HCEC 1CT (cell line): ENCODE measurements at places on chromosomes 7 and 10.
A peak's percentile ranks its signal among the peaks of the same experiment; 100 is the strongest.

DNA sequence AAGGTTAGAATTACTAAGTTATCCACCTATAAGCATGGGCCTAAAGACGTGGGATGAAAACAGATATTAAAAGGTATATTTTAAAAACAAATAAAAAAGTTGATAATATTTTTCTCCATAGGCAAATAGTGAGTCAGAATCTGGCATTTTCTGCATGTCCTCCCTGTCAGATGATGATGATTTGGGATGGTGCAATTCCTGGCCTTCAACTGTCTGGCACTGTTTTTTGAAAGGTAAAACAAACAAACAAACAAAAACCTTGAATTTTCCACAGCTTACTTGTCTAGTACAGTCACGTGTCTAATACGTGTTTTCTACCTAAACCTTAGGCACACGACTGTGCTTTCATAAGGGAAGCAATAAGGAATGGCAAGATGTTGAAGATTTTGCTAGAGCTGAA, 17.4 kb downstream of the HBP1 start:
- DNase-seq, result no peak

DNA sequence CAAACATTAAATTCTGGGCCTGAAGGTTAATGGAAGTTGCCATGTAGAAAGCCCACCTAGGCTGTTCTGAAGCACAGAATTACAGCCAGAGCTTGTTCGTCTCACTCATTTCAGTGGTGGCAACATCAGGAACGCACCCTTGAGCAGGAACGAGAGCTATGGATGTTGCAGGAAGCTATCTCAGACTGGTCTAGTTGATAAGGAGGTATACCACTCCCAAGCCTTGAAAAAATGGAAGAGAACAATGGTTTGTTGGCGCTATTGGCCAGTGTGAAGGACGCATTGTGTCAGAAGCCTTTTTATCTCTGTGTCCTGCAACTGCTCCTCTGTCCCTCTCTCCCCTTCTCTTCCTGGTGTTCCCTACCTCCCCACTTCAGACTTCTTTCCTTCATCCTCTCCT, 60.9 kb upstream of the RAPGEF5 start:
- DNase-seq, result no peak

GRCh38 chr7:3282457-3282856, 18.6 kb upstream of the SDK1 start:
- DNase-seq, result peak; percentile 62

DNA sequence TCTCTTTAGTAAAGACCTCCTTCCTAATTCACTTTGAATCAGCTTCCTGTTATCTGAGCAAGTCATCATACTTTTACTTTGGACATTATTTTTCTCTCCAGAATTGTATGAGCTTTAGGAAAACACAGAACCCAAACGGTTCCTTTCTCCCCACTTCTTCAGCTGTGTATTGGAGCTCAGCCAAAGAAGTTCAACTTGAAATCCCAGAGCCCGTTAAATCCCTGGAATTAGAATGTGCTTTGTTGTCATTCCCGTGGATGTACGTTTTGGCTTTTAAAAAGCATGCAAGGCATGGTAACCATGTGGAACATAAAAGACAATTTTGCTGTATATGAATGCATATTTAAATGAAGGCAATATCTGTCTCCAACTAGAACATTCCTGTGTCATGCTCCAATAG, 46.6 kb downstream of the AGMO start:
- DNase-seq, result peak; percentile 29

- no peak for DNase-seq
Measured at GRCh38 chr10:127197154-127197432, 702 bp upstream of the INSYN2A start.

- DNase-seq, result no peak
Measured at GRCh38 chr7:19700936-19701335, 7.9 kb downstream of the POLR1F start.

GRCh38 chr10:88106366-88106765, 242.9 kb downstream of the PTEN start:
- DNase-seq, result no peak

DNA sequence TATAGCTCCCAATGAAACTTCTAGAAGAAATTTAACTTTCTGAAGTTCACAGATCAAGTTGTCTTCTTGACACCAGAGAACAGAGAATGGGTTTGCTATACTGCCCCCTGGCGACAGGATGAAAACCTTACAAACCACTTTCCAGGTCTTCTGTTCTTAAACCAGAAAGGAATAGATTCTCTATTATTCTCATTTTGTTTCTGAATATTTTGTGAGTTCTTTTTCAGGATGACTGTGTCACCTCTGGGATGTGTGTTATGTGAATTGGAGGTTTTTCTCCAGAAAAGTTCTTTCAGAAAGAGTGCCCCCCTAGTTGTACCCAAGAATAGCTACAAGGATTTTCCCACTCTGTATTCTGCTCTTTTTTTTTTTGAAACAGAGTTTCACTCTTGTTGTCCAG, 6.3 kb downstream of the IFT22 start:
- no peak for DNase-seq

DNA sequence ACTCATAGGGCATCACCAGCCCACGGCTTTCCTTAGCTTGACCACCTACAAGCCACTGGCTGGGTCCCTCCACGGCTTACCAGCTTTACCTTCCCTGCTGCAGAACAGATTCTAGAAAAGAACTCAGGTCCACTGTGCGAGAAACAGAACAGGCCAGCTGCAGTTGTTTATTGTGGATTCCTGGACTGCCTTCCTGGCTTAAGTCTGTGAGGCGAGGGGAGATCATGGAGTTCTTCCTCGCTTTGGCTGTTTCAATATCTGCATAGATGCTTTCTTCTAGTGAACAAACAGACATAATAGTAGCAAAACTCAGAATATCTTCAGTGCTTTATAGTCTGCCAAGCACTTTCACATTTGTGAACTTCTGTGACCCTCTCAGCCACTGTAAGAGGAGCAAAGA, 162.9 kb upstream of the HABP2 start:
- no peak for DNase-seq

- no peak for DNase-seq
Measured at GRCh38 chr7:70241536-70242175, 643.4 kb downstream of the AUTS2 start.

DNA sequence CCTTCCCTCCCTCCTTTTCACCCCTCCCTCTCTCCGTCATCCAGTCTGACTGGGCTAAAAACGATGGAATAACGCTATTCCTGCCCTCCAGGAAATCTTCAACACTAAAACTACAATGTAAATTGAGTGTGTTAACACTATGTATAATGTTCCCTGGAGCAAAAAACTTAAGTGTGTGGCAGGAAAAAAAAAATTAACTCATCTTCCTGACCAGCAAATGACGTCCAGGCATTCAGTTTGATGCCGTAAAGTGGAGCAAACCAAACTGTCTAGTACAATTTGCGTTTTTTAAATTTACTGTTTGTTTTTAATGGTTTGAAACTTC, 545 bp upstream of the MTPN start:
- DNase-seq, result no peak

DNA sequence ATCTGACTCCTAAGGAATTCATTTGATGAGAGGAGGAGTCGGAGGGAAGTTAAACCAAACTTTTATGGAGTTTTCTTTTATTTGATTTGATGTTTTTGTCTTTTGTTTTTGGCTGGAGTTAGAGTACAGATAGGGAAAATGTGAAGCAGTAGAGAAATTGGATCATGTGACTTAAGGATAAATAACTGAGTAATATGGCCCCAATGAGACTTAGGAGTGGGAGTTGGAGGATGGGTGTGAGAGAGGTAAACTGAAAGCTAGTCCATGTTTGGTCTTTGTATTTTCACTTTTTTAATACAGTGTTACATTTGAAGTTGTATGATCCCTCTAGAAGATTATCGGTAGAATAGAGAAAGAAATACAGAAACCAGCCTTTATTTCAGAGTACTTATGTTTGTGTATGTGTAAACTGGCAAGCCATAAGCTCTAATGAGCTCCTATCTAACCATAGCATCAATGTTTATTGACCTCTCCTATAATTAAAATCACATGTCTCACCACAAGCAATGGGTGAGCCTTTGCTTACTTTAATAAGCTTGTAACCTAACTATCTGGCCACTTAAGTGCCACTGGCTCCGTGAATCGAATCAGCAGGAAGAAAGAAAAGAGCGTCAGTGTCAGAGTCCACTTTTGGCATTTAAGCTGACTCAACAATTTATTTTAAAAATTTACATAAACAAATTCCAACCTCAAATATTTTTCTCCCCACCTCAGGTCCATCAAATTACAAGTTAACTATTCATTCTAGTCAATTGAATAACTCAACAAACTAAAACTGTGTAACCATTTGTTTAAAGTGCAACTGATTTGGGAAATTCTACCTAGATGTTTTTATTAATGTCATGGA, 113.8 kb downstream of the EPDR1 start:
- DNase-seq, result no peak

DNA sequence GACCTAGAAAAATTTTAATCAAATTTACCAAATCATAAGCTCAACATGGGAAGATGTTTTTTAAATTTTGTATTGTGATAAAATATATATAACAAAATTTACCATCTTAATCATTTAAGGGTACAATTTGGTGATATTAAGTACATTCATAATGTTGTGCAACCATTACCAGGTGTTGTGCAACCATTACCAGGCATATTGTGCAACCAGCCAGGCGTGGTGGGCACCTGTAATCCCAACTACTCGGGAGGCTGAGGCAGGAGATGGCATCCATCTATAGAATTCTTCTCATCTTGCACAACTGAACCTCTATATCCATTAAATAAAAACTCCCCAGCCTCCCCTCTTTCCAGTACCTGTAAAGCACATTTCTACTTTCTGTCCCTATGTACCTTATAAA, 124.5 kb upstream of the SLC13A1 start:
- DNase-seq, result no peak

DNA sequence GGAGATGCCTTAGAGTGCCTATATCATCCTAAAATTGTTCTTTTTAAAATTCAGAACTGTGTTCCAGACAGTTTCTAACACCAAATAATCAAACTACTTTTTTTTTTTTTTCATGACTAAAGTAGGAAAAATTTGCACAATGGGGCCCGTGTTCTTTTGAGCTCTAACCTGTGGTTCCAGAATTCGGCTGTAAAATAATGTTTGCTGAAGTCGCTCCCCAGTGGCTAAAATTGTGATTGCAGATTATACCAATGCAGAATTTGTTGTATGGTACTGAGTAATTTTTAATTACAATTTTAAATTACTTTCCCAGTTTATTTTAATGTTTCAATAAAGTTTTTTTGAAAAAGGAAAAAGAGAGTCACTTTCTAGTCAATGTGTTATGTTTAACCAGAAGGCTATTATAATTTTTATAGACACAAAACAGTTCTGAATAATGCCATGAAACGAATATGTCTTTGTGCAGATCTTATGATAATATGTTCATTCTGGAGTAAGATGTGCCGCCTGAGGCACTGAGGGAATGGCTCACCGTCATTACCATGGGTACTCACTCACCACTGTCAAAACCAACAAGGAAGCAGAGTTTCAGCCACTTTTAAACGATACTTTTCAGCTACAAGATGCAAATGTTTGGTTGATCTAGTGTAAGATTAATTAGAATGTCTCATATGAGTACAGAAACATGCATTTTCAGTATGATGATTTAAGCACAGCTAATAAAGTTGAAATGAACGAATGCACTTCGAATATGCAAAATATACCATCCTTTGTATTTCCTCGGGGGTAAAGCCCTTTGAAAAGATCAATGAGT, 173.6 kb downstream of the PRKCQ start:
- peak; percentile 38 for DNase-seq

DNA sequence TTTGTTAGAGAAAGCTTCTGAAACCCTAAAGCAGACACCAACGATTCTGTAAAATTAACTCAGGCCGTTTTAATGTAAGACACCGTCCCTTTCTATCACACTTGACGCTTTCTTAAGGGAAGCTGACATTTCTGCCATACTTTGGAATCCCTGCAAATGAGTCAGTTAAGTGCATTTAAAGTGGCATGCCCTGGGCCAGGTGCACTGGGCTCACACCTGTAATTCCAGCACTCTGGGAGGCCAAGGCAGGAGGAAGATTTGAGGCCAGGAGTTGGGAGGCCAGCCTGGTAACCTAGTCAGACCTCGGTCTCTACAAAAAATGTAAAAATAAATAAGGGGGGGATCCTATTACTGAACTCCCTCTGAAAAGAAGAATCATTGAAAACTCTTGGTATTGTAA, 4.4 kb downstream of the UBE2H start:
- no peak for DNase-seq

- no peak for DNase-seq
Measured at GRCh38 chr10:89238956-89239644, 12.5 kb downstream of the LIPA start.

DNA sequence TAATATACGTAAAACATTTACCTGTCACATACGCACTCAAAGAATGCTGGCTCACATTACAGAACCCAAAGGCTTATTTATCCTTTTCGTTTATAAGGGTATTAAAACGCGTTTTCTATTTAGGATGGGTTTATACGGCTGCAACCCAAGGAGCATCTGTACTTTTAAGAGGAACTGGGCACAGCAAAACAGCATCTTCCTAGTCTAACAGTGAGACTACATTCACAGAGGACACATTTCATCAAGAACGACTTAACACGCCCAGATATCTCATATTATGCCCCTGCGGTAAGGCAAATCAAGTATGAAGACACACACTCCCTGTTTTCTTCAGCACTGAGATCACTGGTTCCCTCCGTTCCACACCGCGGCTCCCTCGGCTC, 533 bp upstream of the DMTF1 start:
- DNase-seq, result no peak

DNA sequence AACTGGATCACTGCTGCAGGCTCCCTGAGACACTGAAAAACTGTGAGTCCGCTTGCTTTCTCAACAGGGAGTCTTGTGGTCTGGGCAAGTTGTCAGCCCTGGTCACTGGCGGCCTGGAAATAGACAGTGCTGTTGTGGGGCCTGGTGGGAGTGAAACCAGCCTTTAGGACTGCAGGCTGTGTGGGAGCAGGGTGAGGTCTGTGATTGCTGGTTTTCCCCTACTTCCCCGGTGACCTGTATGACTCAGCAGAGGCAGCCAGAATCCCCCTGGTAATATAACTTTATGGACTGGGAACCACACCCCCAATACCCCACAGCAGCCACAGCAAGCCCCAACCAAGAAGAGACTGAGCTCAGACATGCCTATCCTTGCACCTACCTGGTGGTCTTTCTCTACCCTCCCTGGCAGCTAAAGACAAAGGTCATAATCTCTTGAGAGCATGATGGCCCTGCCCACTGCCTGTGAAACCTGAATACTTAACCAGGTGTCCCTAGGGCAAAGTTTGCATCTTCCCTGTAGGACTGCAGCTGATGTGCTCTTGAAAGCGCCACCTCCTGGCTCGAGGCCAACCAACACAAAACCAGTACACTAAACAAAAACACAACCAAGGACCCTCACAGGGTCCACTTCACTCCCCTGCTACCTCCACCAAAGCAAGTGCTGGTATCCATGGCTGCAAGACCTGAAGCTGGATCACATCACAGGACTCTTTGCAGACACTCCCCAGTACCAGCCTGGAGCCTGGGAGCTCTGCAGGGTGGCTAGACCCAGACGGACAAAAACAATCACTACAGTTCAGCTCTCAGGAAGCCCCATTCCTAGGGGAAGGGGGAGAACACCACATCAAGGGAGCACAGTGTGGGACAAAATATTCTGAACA, 7.2 kb upstream of the ADAM22 start:
- DNase-seq, result no peak

GRCh38 chr10:7866176-7866575, 47.9 kb downstream of the TAF3 start:
- no peak for DNase-seq

GRCh38 chr10:28973309-28973972, 296.1 kb downstream of the BAMBI start:
- DNase-seq, result no peak

- peak; percentile 53 for DNase-seq
Measured at GRCh38 chr10:88896994-88897853, 17.2 kb downstream of the STAMBPL1 start.

GRCh38 chr7:24942226-24942625, 37.8 kb downstream of the OSBPL3 start:
- DNase-seq, result no peak
